Stimulated activated CD4-positive, alpha-beta T cell treated with anti-CD3 and anti-CD28 coated beads, Interleukin-1b, Interleukin-23, amount 100 ng/mL, for 4 hours (primary cell): ENCODE measurements at places on chromosomes 6 and 20.

DNA sequence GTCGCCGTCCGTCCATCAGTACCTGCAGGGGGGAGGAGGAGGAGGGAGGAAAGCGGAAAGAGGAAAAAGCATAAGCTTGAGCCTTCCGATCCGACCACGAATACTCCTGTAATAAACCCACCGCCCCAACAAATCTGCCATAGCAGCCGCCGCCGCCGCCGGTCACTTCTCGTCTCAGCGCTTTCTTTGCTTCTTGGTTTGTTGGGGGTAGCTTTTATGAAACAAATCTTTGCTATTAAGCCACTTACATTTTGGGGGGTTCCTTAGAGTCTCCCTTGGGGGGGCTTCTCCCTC, 277 bp downstream of the ADGRB3 start:
- no peak for DNase-seq

GRCh38 chr20:34979366-34980153, 23.9 kb downstream of the MYH7B start:
- no peak for DNase-seq

GRCh38 chr6:72081871-72082270, 195.5 kb downstream of the RIMS1 start:
- no peak for DNase-seq

- DNase-seq = no peak
These were observed 197.0 kb upstream of the FKBP1C start for GRCh38 chr6:63014290-63014689.

GRCh38 chr6:44227148-44227793, 3.9 kb downstream of the SLC29A1 start:
- no peak for DNase-seq

- DNase-seq = no peak
These were observed 112.7 kb downstream of the RPP40 start for GRCh38 chr6:4891141-4891540.

GRCh38 chr6:138545621-138545980, 46.3 kb upstream of the NHSL1 start:
- DNase-seq = no peak

- no peak for DNase-seq
These were observed 129.6 kb downstream of the CEBPB start for GRCh38 chr20:50320005-50320900.

- no peak for DNase-seq
These were observed 444.4 kb downstream of the UTRN start for GRCh38 chr6:144729502-144729901.
